ENCODE measurements at places on chromosomes 12 and 14.

- no peak for DNase-seq
These were observed 1025.9 kb upstream of the NOVA1 start for GRCh38 chr14:27623782-27624181.

- DNase-seq = no peak
These were observed 38.0 kb downstream of the SPPL3 start for GRCh38 chr12:120866108-120866507.

DNA sequence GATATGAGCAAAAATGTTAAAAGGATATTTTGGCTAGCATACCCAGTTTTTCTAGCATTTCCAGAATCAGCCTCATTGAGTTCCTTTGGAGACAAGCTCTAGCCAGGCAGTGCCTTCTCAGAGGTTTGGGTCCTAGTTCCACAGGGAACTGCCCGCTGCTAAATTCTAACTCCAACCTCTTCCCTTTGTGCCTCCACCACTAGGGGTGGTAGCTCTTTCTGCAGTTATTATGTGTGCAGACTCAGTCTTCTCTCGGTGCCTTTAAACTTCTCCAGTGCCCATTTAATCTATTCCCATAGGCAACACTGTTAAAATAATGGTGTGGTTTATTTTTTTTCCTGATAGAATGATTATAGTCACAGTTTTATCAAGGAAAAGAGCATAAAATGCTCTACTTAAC, 21.5 kb upstream of the SLC25A3 start:
- no peak for DNase-seq

- peak; percentile 83 for DNase-seq
These were observed 155.5 kb upstream of the CCND2 start for GRCh38 chr12:4118017-4118510.

Data from pons (tissue), 1 donor.